ENCODE measurements at places on chromosomes 11 and 22.

- DNase-seq, result no peak
Observed at GRCh38 chr11:125110506-125110905, 920 bp downstream of the TMEM218 start.

DNA sequence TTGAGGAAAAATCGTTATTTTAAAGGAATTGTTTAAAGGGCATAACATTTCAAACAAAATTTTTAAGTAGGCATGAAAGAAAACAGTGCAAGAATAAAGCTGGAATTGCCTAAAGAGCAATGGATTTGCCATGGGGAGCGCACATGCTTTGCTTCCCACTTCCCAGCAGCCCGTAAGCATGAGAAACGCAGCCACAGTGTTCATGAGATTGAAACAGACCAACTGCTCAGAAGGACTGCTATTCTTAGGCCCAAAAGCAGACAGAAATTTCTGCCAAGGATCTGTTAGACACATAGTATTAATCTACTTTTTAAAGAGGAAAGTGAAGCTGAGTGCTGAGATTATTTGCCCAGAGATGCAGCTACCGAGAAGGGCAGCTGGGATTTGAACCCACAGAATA is 34.2 kb upstream of the TSKU start:
- DNase-seq, result no peak

DNA sequence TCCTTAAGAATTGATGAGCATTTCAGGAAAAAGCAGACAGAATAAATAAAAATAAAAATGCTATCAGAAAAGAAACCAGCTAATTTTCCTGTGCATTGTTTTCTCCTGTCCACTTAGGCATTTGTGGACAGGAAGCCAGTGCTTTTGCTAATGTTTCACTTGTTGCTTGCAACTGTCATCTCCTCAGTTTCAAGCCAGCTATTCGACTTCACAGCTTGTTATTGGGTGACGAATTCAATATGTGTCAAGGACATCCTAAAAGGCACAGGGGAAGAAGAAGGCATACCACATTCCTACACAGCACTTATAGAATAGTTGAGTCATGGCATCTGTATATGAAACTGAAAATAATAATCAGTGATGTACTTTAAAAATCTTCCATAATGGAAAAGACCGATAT is 530.6 kb upstream of the KIRREL3 start:
- DNase-seq, result no peak

DNA sequence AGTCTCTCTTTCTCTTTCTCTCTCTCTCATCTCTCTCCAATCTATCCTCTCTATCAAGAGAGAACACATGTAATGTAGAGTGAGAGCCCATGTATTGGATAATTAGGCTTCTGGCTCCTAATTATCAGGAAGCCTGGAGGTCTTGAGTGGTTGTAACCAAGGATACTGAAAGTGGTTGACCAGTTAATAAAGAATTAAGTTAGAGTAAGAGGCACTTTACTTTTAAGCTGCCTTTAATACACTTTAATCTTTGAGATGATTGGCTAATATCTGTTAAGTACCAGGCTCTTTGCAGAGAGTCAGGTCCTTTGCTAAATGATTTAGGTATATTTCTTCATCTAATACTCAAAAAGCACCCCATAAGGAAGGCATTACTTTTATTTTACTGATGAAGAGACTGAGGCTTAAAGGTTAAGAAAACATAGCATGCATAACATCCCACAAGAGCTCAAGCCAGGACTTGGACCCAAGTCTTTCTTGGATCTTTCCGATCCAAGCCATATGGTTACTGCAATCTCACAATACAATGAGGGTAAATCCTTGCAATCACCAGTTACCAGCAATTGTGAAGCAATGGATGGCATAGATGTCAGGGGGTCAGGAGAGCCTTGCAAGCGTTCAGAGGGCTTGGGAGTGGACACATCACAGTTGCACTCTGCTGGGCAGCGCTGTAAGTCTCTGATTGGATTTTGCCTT is 22.1 kb downstream of the CD44 start:
- DNase-seq, result no peak

DNA sequence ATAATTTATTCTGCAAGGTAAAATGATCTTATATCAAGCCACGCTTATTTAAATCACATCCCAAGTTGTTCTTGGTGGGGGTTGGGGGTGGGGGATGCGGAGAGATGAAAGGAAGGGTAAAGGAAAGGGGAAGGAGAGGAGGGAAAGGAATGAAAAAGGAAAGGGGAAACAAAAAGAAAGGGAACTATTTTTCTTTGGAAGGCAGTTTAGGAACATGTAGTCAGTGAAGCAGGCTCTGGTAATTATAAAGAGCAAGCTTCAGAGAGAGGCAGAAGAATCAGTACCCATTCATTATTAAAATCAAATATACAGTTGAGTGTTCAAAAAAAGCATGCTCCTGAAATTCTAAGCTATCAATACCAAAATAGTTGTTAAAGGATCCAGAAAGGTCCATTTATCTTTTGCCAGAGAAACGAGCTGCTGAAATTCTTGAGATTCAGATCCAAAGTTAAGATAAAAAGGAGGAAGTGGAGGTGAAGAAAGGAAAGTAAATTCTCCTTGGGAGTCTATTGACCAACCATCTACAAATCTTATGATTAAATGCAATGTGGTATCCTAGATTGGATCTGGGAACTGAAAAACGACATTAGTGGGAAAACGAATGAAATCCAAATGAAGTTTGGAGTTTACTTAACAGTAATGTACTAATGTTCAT is 107.4 kb downstream of the SGSM3 start:
- DNase-seq, result no peak

DNA sequence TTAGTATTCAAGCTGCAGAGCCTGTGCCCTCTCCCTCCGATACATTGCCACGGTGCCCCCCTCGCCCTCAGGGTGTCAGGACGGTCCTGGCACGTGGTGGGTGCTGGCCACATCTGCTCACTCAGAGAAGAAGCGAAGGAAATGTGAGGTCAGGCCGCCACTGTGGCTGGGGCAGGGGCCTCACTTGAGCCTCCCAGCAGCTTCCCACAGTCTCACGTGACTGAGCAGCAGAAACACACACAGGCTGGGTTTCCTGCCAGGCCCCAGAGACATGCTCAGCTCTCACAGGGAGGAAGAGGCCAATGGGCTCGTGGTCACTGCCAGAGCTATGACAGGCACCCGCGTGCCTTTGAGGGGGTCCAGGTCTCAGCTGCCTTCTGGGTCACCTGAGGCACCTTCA is 37.9 kb upstream of the PRR5 start:
- DNase-seq, result no peak

DNA sequence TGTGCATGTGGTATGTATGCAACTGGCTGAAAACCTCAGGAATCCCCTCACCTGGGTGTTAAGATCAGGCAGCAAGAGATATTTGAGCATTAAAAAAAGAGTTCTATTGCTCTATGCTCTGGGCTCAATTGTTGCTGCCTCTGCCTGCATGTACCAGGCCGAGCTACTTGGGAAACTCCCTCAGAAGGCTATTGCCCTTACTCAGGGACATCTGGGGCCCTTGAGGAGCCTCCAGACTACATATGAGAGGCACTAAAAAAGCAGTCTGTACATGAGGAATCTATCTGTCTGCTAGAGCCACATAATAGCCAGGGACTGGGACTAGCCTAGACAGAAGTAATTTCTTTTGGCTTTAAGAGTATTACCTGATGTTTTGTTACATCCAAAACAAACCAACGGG is 120.1 kb downstream of the SWAP70 start:
- DNase-seq, result no peak

- no peak for DNase-seq
Observed at GRCh38 chr11:64663656-64664055, 59.3 kb downstream of the NRXN2 start.

DNA sequence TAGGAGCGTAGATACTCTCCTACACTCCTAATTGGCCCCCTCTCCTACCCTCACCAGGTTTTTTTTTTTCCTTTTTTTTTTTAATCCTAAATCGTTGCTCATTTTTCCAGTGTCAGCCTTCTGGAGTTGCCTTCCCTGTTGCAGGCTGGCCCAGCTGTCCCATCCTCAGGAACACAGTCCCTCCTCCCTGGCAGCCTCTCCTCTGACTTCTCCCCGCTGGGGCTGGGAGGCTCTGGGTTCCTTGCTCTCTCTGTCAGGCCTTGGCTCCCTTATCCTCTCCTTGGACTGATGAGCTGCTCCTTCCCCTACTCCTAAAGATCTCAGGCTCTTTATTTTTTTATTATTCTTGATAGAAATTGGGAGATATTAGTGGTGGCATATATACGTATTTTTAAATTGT is 62.2 kb downstream of the PKNOX2 start:
- no peak for DNase-seq

GRCh38 chr22:35761037-35761436 is 43.4 kb downstream of the APOL5 start:
- DNase-seq, result no peak

DNA sequence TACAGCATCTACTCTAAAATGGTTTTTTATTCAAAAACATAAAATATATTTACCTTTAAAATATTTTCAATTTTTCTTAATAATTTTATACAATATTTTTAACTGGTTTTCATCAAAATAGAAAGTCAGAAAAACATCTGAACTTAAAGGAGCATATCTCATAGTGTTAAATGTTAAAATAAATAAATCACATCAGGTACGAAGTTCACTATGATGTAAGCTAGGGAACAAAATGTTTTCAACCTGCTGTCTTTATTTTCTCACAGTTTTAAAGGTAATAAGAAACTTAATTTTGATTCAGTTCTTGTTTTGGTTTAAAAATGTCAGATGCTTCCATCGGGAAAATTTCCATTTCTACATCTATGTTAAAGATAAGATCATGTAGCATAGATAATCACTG is 97.7 kb downstream of the MUC15 start:
- no peak for DNase-seq

Measured in NCI-H1930 (cell line).